ENCODE measurements at places on chromosomes 16 and 17.

GRCh38 chr17:80876950-80877728, 114.5 kb upstream of the CHMP6 start:
- peak; percentile 50 for DNase-seq

GRCh38 chr17:58019039-58019438, 12.0 kb upstream of the SRSF1 start:
- DNase-seq: no peak

DNA sequence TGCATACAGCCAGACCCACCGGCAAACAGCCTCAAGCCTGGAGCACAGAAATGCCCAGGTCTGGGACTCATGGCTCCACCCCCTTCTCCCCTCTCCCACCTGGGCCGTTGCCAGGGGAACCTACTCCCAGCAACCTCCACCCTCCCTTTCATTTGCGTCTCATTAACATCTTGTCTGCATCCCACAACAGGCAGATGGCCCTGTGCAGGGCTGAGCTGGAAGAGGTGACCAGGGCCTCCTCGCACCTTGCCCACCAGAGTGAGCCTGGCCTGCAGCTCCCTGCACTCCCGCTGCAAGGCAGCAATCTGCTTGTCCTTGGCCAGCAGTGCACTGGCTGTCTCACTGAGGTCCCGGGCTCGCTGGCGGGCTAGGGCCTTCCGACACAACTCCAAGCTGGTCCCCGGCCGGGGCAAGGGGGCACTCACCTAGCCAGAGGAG, 3.3 kb downstream of the TSPOAP1 start:
- no peak for DNase-seq

GRCh38 chr17:4617590-4618351, 23.7 kb downstream of the ALOX15 start:
- no peak for DNase-seq

GRCh38 chr17:44113868-44114840, 9.3 kb downstream of the HDAC5 start:
- no peak for DNase-seq

DNA sequence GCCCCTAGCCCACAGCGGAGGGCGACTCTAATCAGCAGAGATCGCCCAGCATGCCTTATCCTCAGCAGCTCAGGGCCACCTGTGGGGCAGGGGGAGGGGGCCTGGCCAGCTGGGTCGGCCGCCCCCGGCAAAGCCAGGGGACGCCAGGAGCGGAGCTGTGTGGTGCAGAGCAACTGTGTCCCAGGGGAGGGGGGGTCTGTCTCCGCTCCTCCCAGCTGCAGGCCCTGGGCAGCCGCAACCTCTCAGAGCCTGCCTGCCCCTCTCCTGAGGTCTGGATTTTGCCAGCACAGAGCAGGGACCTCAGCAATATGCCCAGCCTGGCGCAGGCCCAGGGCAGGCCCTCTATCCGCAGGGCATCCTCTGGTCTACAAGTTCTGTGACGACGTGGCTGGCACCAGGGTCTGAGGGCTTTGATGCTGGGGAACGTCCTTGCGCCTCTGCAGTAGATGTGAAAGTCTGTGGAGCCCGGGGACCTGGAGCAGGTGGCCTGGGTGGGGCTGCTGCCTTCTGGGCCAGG, 36.5 kb upstream of the SLC38A10 start:
- DNase-seq: no peak

DNA sequence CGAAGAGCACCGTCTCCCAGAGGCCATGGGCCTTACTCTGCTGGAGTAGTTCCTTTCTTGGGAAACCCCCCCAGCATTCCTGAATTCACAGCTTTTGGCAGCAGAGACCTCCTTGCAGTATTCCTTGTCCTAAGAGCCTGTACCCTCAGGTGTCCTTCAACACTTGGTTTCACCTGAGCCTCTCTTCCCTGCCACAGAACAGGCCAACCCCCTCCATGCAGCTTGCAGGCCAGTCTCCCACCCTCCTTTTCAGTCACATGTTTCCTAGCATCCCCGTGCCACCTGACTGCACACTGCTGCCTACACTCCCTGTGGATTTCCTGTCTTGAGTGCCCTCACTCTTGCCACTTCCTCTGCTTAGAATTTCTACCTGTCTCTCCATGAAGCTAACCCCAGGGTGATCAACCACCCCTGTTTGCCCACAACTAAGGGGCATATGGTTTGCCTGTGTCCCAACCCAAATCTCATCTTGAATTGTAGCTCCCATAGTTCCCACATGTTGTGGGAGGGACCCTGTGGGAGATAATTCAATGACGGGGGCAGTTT, 65.5 kb downstream of the DYNLRB2 start:
- DNase-seq: no peak

- DNase-seq: no peak
These were observed 6.4 kb downstream of the CACNG5 start for GRCh38 chr17:66841328-66841727.

GRCh38 chr16:12474047-12474446, 329.6 kb downstream of the CPPED1 start:
- no peak for DNase-seq

DNA sequence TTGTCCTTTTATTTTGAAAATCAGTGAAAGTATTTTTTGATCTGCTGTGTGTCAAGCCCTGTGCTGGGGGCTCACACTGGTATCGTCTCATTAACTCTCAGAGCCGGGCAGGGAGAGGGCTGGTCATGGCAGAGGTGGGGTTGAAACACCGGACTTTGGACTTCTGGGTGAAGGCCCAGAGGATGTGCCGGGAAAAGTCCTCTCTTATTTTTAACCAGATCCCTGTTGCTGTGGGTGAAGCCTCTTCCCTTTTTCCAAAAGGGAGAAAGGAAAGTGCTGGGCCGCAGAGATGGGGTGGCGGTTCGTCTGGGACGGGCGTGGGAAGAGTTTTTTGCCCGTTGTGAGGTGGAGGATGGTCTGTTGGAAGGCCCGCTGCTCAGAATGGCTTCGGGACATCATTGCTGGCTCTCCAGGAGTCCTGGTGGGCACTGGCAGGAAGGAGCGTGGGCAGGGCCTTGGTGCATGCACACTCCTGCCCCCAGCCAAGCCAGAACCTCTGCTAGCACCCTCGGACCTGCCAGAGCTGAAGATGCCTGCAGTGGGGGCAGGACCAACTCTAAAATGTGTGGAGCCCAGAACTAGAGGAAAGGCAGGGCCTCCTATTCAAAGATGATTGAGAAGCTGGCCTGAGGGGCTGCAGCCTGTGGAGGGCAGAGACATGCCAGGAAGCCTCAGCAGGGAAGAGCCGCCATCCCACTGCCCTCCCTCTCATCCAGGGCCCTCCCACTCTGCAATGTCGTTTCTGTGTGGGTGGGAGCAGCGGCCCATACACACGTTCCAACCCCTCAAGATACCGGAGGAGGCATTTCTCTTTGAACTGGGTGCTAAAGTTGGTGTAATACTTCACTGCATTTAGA, 213.2 kb downstream of the CCDC182 start:
- DNase-seq: no peak

DNA sequence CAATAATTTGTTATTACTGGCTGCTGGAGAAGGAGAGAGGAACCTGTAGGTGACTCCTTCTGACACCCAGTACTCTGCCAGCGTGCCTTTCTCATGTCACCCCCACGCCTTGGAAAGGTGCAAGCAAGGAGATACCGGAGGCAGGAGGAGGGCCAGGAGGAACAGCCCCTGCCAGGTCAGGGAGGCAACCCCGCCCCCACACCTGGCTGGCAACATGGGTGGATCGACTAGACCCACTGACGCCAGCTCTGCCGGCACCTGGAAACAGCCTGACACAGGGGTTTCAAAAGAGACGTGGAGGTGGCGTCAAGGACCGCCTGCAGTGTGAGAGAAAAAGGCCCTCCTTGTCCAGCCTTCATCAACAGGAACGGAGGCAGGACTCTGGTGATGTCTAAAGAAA, 62.3 kb downstream of the CYB5B start:
- peak; percentile 66 for DNase-seq

DNA sequence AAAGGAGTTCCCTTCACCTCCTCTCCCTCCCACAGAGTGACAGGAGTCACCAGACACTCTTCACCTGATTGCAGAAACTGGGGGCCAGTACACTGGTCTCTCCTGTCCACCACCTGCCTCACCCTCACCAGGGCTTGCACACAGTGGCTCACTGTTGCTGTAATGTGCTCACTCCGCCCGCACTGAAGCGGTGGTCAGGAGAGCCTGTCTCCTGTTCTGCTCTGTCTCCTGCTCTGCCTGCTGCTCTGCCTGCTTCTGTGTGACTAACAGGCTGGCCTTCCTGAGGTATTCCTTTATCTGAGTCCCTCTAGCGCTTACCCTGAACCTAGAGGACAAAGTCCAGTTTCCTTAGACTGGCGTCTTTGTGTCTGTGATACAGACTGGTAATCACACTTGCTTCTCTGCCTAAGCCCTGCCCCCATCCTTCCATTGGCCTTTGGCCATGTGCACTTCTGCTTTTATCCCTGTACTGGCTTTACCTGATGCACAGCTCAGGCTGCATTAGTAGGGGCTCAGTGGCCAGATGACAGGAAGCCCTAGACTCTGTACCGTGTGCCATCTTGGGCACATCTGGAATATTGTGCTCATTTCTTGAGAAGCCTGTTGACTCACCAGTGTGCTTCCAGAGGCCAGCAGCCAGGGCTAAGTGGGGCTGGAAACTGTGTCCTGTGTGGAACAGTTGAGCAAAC, 13.3 kb downstream of the PROCA1 start:
- no peak for DNase-seq

DNA sequence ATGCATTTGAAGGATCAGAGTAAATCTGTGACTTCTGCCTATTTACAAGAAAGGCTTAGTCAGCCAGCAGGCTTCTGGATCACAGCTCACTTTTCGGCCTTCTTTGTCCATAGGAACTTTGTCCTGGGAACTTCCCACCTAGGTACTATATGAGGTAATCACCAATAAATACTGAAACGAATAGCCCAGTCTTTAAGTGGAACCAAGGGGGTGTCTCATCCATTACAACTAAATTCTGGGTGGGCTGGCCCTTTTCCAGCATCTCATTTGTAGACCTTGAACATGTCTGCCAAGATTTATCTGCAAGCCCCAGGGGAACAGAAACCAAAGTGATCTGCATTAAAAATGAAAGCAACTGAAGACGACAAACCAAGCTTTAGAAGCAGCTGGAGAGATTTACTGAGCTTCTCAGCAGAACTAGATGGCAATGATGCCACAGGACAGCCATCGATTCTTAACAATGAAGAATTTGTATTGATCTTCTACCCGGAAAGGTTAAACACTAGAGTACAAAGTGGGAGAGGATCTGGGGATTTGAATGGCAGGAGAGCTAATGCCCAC, 55.5 kb downstream of the SNX11 start:
- no peak for DNase-seq

DNA sequence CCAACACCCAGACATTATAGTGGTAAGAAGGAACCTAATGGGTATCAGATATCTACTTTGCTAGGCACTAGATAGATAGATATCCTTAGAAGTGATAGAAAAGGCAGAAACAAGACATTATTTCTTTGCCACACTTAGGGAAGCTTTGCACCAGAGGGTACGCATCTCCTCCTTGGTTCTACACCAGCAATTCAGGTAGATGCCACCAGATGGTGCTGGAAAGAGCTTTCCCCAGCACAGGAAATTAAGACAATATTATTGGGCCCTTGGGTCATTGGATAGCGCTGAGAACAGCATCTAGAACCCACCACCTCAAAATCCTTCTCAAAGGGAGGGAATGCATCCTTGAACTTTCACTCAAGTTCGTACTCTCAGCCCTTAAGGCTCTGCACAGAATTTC, 173.8 kb upstream of the CCL2 start:
- no peak for DNase-seq

DNA sequence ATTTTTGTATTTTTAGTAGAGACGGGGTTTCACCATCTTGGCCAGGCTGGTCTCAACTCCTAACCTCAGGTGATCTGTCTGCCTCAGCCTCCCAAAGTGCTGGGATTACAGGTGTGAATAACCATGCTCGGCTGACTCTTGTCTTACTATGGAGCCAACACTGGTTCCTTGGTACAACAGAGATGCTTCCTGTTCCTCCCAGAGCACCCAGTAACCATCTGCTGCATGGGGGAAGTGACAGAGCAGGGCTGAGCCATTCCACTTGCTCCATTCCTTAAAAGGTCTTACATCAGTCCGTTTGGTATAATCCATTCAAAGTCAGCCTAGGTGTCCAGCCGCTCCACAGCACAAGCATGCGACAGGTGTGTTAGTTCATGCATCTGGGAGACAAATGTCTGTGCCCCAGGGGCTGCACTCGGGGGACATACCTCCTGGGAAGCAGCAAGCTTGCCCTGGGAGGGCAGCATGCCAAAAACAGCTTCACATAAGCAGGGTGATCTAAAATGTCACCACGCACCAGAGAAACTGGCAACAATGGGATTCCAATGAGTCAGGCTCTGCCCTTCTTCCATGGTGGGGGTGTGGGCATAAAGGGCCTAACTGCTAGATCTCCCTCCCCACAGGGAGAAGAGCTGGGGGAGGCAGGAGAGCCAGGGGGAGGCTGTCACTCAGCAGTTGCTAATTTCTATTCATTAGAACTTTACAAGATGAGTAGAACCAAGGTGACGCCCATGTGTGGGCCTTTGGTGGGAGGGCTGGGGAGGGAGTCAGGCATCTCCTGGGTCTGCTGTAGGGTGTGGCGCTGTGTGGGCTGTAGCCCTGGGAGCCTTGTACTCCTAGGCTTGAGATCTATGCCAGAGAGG, 35.5 kb downstream of the PIPOX start:
- no peak for DNase-seq

- DNase-seq: no peak
These were observed 633 bp downstream of the TBC1D16 start for GRCh38 chr17:80034791-80035686.

GRCh38 chr17:45942284-45942683, 47.9 kb downstream of the MAPT start:
- peak; percentile 87 for DNase-seq

GRCh38 chr17:5378566-5379207, 40.8 kb downstream of the NUP88 start:
- DNase-seq: no peak

DNA sequence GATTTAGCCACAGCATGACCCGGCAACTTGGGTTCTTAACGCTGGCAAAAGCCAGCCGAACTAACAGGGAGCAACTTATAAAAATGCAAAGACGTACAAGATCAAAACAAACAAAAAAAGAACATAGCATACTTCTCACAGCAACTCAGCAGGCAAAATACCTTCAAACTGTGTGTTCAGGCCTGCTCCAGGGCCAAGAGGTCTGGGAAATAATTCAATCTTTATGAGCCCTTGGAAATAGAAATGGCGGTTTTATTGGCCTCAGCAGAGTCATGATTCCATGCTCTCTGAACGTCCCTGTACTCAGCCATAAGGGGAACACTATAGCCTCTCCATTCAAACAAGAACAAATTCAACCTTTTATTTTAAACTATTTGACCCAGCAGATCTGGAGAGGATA, 101.3 kb upstream of the C17orf78 start:
- DNase-seq: no peak

DNA sequence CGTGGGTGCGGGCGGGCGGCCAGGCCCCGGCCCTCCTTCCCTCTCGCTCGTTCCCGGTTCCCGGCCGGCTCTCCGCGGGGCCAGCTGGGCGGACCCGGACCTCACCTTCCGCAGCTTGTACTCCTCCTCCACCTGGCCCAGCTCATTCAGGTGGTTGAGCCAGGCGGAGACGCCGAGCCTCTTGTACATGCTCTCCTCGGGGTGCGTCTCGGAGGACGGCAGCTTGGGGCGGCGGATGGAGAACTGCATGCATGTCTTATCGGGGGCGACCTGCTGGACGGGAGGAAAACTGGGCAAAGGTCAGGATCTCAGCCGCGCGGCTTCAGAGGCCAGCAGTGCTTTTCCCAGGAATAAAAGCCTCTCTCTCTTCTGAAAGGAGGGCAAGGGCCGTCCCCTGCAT, 85.4 kb downstream of the TBC1D16 start:
- DNase-seq: peak; percentile 63

GRCh38 chr17:55442953-55443683, 21.5 kb upstream of the MMD start:
- no peak for DNase-seq
